Stimulated activated CD4-positive, alpha-beta T cell treated with anti-CD3 and anti-CD28 coated beads, Interleukin-1b, Interleukin-23, amount 100 ng/mL, for 48 hours (primary cell): ENCODE measurements at places on chromosomes 12 and 14.

DNA sequence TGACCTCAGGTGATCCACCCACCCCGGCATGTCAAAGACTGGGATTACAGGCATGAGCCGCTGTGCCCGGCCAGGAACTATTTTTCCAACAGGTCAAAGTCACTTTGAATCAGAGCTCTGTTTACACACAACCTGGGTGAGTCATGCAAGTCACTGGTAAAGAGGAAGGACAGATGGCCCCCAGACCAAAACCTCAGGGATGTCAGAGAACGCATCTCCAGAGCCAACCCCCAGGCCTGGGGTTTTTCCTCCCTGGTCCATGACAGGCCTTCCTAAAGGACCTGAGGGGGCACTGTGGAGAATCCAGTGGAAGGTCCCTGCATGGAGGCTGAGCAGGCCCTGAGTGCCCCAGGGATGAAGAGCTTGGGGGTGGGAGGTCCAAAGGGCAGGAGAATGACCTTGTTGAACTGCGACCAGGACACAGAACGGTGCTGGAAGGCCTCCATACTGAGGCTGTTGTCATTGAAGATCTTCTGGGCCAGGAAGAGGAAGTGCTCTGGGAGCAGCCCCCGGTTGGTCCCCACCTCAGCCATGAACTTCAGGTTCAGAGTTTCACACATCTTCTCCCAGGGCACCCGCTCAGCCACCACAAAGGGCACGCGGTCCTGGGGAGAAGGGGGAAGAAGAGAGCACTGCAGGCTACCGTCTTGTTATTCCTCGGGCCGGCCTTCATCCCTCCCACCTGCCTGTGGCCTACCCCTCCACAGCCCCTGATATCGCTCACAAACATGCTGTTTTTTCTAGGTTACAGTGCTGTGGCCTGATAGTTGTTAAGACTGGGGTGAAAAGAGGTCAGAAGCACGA lies 9.1 kb downstream of the STAT6 start:
- DNase-seq = no peak

GRCh38 chr14:23173796-23174195 lies 9.7 kb downstream of the SLC7A8 start:
- no peak for DNase-seq

GRCh38 chr14:77322250-77322902 lies 1.5 kb downstream of the GSTZ1 start:
- no peak for DNase-seq

- DNase-seq = no peak
These were observed 749.2 kb downstream of the NOVA1 start for GRCh38 chr14:25848601-25849000.

- no peak for DNase-seq
These were observed 42.3 kb downstream of the NPAS3 start for GRCh38 chr14:32980902-32981501.

DNA sequence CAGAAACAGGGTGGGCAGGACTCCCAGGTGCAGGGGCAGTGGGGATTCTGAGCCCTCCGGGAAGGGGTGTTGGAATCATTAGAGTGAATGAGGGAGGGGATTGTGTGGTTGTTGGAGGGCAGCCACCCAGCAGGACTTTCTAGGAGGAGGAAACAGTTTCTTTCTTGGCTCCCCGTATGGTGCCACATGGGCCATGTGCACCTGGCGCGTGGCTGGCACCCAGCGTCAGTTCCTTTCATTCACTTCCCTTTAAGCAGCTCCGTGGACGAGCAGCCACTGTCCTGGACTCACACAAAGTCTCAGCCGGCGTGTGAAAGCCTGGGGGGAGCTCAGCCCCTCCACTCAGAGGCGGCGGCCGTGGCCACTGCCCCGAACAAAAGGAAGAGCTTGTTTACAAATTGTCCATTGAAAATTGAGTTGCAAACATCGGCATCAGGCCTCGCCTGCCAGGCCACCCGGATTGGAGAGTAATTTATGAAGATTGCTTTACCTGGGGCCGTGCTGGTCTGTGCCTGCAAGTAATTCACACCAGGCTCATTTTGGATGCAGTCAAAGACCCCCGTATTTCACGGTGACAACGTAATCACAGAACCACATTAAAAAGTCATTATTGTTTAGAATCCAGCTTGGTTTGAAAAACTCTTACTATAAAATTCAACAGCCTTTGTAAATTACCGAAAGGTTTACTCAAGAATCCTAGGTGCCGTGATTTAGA lies 101.7 kb upstream of the C14orf180 start:
- no peak for DNase-seq

- no peak for DNase-seq
These were observed 179.9 kb downstream of the GRIN2B start for GRCh38 chr12:13801543-13801942.
